Cortex of kidney (tissue), 1 donor: ENCODE measurements at places on chromosomes 11 and 22.

- DNase-seq: no peak
Measured at GRCh38 chr22:48088251-48088650, 1325.8 kb downstream of the TBC1D22A start.

GRCh38 chr11:77557553-77557952 lies 32.2 kb upstream of the AQP11 start:
- no peak for DNase-seq

DNA sequence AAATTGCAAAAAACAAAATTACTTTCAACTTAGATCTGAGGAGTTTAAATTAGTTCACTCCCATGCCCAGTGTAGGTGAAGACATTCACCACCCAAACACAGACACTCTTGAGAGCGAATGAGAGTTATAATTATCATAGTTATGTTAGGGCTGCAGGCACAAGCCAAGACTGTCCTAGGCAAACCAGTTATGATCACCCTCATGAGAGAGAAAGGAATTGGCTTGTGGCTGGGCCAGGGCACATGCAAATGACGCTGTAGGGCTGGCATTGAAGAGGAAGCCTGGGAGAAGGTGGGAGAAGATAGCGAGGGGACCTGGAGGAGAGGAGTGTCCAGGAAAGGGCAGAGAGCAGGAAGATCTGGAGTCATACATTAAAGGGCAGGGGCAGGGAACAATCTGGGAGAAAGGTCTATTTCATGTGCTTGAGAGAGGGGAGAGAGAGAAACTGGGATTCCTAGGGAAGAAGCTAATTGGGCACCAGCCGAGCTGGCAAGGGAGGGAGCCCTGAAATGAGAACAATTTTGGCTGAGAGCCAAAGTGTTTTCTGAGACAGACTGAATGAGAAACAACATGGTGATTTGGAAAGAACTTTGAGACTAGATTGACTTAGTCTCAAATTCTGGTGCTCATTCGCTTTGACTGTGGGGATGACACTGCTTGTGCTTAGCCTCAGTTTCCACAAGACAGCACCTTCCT lies 279.9 kb downstream of the KIRREL3 start:
- DNase-seq: no peak

GRCh38 chr11:95584589-95584988 lies 205.0 kb downstream of the FAM76B start:
- DNase-seq: no peak

DNA sequence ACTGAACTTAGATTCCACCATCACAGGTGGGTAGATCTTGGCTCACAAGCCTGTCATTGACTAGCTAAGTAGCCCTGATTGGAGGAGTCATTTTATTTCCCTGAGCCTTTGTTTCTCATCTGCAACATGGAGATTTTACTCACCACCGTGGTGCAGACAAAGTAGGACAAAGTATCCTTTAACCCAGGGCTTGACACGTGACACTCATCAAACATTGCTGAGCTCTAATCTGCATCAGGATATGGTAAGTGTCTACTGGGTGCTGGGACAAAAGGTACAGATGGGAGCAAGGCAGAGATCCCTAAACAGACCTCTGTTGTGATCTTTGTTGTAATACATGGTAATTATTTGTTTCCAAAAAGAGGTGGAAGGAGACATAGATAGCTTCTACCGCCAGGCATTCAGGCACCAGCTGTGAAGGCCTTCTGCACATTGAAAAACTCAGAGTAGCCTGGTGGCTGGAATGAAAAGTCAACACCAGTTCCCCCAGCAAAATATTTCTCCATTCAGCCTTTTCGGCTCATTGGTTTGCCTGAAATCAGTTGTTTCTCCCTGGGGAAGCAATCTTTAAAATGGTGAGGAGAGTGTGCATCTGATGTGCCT lies 18.3 kb upstream of the MICAL2 start:
- no peak for DNase-seq

DNA sequence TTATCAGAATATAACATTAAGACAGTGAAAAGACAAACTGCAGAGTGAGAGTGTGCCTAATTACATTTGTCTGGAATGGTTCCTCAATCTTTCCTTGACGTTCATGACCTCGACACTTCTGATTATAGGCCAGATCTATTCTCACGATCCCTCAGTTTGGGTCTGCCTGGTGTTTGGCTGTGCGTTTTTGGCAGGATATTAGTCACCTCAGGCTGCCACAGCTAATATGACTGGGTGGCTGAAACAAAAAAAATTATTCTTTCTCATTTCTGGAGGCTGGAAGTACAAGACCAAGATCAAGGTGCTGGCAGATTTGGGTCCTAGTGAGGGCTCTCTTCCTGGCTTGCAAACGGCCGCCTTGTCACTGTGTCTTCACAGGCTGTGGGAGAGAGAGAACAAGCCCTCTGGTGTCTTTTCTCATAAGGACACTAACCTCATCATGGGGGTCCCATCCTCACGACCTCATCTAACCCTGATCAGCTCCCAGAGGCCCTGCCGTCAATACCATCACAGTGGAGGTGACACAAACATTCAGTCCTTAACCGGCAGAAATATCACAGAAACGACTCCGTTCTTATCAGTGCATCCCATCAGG lies 23.2 kb downstream of the IFITM10 start:
- no peak for DNase-seq

GRCh38 chr22:22080270-22080669 lies 97.7 kb upstream of the TOP3B start:
- DNase-seq: no peak

- DNase-seq: no peak
Measured at GRCh38 chr11:126216526-126217305, 5.1 kb downstream of the FAM118B start.

DNA sequence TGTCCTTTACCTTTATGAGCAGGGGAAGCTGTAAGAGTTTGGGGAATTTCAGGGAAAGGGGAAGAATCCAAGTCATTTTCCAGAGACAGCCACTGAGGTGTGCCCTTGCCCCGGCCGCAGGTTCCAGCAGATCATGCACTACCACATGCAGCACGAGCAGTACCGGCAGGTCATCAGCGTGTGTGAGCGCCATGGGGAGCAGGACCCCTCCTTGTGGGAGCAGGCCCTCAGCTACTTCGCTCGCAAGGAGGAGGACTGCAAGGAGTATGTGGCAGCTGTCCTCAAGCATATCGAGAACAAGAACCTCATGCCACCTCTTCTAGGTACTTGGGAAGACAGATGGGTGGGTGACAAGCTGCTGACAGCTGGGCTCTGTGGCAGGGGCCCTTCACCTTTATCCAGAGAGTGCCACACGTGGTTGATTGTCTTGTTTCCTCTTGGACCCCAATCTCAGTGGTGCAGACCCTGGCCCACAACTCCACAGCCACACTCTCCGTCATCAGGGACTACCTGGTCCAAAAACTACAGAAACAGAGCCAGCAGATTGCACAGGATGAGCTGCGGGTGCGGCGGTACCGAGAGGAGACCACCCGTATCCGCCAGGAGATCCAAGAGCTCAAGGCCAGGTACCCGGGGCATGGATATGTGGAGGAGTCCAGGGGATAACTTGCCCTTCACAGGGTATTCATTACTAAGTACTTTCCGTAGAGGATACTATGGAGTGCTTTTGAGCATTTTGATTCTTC lies 5.8 kb upstream of the HMBS start:
- no peak for DNase-seq

DNA sequence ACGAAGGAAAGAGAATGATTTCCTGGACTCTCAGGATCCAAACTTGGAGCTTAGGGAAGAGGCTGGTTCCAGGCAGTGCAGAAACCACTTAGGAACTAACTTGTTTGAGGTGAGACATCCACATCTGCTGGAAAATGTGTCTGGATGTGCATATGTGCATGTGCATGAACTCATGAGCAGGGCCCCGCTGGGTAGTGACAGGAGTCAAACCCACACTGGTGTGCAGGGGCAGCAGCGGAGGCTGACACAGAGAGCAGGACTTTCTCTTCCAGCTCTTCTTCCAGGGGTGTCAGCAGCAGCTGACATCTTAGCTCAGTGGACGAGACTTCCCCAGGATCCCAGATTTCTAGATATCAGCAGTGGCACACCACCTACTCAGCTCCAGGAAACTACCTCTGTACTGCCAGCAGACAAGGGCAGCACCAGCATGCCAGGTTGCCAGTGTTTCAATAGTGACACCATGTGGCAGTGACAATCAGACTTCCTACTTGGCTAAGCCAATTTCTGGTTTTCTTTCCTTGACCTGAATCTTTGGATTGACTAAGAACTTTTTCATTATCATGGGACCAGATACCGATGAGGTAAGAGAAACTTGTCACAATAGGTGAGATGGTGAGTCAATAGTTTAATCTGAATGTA lies 227.5 kb upstream of the ZC3H12C start:
- DNase-seq: no peak

GRCh38 chr22:44698531-44699421 lies 3.2 kb upstream of the PRR5 start:
- no peak for DNase-seq

GRCh38 chr11:124799348-124800225 lies 619 bp downstream of the MSANTD2 start:
- DNase-seq: no peak

DNA sequence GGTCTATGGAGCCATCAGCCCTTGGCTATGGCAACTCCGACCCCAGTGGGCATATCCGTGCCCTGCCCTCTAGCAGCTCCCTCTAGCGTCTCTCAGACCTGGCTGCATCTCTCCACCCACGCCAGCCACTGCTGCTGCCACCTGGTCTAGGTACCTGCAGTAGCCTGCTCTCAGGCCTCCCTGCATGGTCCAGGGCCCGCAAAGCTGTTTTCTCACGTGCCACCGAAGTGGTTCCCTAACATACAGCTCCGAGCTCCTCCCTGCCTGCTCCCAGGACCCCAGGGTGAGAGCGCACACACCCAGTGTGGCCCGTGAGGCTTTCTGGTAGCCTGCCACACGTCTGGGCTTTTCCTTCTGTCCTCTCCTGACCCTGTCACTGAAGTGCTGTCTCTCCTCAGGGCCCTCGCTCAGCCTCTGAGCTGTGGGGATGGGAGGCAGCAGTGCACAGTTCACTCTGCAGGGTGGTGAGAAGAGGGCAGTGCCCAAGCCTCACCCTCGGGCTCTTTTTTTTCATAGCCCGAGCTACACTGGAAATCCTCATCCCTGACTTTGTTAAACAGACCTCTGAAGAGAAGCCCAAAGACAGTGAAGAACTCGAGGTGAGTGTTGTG lies 14.3 kb downstream of the DGCR8 start:
- no peak for DNase-seq

- DNase-seq: no peak
Measured at GRCh38 chr22:20254975-20255946, 12.9 kb downstream of the RTN4R start.

- no peak for DNase-seq
Measured at GRCh38 chr11:15489281-15489680, 374.6 kb downstream of the INSC start.
